IPS DF 19.7 (cell line): ENCODE measurements at places on chromosomes 1 and 21.

DNA sequence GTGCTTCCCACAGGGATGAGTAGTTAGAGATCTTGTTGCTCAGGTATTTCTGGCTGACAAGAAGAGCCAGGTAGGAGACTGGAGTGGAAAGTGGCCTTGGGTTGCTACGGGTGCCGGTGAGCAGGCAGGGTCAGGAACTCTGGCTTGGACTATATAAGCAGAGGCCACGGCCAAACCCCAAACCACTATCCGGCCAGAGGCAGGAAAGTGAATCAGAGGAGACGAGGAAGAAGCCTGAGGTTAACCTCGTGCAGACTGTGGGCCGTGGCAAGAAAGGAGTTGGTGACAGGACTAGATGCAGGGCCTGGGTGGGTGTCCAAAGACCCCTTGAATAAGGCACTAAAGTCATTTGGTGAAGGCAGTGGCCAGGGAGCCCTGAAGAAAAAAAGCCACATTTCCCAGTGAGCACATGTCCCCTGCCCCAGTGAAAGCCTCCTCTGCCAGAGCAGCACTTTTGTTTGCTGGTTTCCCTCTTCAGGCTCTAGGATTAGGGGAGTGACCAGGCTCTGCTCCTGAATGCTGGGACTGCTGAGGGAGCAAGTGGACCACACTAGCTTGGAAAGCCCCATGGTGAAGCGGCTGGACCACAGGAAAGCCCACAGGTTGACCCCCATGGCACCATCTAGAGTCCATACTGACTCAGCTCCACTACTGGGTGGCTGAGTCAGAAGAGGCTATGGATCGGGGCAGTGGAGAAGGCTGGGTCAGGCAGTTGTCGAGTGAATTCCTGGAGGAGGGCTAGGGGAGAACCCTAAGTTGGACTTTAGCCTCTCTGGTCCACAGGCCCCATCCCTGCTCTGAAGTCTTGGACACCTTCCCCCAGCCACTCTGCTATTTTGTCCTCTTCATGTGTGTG lies 23.4 kb downstream of the CSF1 start:
- DNase-seq: no peak

GRCh38 chr21:20698585-20698984 lies 299.6 kb upstream of the NCAM2 start:
- no peak for DNase-seq

DNA sequence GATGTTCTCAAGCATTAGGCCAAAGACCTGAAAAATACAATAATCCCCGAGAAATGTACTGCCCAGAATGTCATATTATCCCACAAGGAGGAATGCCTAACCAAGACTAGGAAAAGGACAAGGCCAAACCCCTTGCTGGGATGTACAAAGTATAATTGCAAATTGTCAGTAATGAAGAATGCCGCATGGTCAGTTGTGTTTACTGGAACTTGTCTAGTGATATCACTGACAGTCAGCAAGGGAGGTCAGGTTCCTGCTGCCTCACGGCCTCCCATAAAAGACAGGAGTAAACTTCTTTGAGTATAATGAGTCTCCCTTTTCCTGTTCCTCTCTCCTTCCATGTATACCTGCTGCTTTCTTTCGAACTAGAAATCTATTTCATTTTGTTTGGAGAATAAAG lies 222.8 kb downstream of the RHOU start:
- no peak for DNase-seq

DNA sequence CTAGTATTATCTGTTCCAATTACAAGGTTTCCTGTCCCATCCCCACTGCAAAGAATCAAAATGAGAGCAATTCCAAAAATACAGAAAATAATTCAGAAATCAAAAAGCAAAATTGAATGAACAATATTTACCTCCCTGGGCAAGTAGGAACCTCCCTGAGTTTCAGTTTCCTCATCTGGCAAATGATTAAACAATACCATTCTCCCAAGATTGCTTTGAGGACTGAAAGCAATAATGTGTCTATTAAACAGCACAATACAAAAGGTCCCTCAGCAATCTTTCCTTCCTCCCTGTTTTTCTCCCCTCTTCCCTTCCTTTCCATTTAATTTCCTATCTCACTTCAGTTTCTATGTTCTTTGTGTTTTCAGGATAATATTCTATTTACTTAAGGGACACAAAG lies 171.0 kb downstream of the ZC3H11B start:
- no peak for DNase-seq

GRCh38 chr1:225617479-225617878 lies 35.4 kb downstream of the ENAH start:
- DNase-seq: no peak

GRCh38 chr1:91172541-91172940 lies 150.7 kb upstream of the ZNF644 start:
- DNase-seq: no peak

- no peak for DNase-seq
Observed at GRCh38 chr1:25771221-25772114, 28.5 kb upstream of the SELENON start.
